ENCODE measurements at places on chromosomes 5 and 9. TPM values are rescaled to one million over a fixed set of nuclear protein-coding genes. Genes with fewer than 3 reads are reported as not detected.

GRCh38 chr5:63262185-63262981 lies 683.8 kb downstream of the LRRC70 start:
- no peak for DNase-seq

Gene PLPPR1
- not detected for total RNA-seq

GRCh38 chr5:50415912-50416311 lies 25.2 kb downstream of the EMB start:
- DNase-seq: no peak

DNA sequence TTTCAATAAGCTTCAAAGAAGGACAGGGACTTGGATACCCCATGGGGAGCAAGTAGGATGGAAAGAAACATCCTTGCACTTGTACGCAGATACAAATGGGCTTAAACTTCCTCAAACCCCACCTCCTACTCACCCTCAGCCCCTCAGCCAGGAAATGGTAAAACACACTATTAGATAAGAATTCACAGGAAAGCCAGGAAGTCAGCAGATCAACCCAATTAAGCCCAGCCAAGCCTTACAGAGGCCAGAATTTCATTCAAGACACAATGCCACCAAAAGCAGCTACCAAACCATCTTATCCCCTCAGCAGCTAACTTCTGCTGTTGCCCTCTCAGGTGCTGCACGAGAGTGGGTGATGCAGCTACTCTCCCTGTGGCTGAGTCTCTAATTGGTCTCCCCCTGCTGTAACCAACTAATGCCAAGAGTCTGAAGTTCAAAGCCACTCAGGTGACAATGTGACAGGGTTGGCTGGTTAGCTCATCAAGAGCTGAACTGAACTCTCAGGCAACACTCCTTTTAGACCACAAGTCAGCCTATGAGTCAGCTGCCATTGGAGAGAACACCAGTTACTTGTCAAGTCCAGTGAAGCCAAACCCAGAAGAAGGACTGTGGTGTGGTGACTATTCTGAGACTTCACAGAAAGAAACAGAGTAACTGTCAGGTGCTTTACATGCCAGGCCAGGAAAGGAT lies 201.9 kb downstream of the ZNF608 start:
- DNase-seq: no peak

DNA sequence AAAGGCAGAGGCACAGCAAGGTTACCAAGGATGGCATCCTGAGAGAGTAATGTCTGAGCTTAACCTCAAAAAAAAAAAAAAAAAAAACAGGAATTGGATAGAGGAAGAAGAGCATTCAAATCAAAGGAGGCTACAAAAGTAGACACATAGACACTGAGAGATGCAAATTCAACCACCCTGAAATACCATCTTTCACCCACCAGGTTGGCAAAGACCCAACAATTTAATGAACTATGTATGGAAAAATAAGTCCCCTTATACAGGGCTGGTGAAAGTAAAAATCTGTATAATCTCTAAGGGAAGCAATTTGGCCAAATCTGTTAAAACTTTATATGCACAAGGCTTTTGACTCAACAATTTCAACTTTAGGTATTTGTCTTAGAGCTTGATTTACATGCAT lies 4.9 kb downstream of the NADK2 start:
- no peak for DNase-seq

Gene KDM4C
- total RNA-seq: 35.6 TPM

Gene FOXI1
- not detected for total RNA-seq

GRCh38 chr9:89655056-89655989 lies 50.5 kb downstream of the GADD45G start:
- DNase-seq: no peak

GRCh38 chr5:72123764-72124376 lies 16.6 kb downstream of the MAP1B start:
- no peak for DNase-seq

- DNase-seq: no peak
Observed at GRCh38 chr9:6897898-6898302, 140.1 kb downstream of the KDM4C start.

- DNase-seq: no peak
Observed at GRCh38 chr9:20989923-20990341, 41.5 kb downstream of the HACD4 start.

Gene KCNIP1
- not detected for total RNA-seq

Gene ADRA1B
- 0.74 TPM for total RNA-seq

DNA sequence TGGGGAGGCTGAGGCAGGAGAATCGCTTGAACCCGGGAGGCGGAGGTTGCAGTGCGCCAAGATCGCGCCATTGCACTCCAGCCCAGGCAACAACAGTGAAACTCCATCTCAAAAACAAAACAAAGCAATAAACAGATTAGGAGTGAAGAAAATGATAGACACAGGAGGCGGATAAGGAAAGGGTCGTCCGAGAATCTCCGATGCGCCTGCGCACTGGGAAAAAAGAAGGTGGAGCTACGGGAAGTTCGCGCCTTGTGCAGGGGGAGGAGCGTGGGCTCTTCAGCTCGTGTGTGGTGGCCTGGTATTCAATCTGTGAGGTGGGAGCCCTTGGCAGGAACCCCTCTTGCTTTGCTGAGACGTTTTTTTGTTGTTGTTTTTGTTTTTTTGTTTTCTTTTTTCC lies 47.3 kb downstream of the GNA14 start:
- no peak for DNase-seq

Gene SPATA31A3
- total RNA-seq: not detected

DNA sequence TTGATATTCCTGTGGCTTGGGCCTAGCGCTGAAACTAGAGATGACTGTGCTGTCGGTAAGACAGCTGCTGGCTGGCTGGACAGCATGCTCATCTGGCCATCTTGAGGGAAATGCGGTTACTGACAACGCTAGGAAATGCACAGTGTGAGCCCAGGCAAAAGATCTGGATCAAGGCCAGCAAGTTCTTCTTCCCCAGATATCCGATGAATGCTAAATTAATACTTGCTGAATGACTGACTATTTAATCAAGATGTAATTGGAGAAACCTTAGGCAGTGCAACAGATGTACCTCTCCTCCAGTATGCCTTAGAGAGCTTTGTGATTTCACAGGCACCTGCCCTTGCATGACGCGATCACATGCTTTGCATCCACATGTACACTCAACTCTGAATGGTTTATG lies 659.1 kb downstream of the EFNA5 start:
- DNase-seq: no peak

- no peak for DNase-seq
Observed at GRCh38 chr9:121956808-121957207, 136.3 kb downstream of the TTLL11 start.

Gene PCDHA13
- total RNA-seq: not detected

- no peak for DNase-seq
Observed at GRCh38 chr5:40999142-40999541, 72.0 kb downstream of the MROH2B start.

DNA sequence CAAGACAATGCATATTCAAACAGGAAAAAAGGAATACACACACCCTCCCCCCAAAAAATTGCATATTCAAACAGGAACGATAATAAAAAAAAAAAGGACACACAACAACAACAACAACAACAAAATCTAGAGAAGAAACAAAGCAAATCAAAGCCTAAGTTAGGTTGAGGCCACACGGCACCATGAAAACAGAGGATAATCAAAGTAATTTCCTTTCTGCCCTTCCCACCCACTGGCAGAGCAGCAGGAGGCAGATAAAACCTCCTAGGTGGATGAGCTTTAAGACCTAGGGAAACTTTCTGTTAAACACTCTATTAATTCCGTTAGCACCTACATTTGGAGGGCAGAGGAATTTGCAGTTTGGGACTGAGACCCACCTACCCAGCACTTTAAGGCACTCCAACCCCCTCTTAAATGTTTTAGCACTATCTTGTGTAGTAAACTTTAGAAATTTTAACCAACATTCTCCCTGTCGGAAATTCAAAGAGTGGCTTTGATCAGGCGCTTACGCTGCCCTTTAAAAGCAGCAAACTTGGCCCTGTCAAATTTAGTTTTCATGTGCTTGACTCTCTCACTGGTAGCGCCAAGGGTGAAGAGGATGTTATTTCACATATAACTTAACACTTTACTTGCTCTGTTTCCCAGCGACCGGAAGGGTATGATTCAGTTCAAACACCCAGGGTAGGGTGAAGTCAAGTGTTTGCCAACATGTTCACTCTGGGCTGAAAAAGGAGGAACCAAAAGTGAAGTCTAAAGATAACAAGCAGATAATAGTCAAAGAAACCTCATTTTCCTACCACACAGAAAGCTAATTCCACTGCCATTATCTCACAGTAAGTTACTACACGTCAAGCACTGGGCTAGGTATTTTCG lies 9.2 kb downstream of the ENC1 start:
- DNase-seq: no peak

- no peak for DNase-seq
Observed at GRCh38 chr9:89637787-89638186, 33.0 kb downstream of the GADD45G start.

- DNase-seq: no peak
Observed at GRCh38 chr5:175867587-175868347, 3.6 kb upstream of the CPLX2 start.

- DNase-seq: no peak
Observed at GRCh38 chr9:73200694-73201452, 49.2 kb downstream of the ANXA1 start.

GRCh38 chr9:35675732-35676392 lies 2.1 kb downstream of the CA9 start:
- no peak for DNase-seq

GRCh38 chr5:113320273-113320780 lies 114.5 kb downstream of the TSSK1B start:
- no peak for DNase-seq

All from vagina (tissue), 2 donors.